ENCODE measurements at places on chromosomes 12 and 14.

GRCh38 chr14:54502602-54503001 is 7.1 kb upstream of the CGRRF1 start:
- DNase-seq: no peak

GRCh38 chr12:90029317-90029716 is 320.7 kb upstream of the ATP2B1 start:
- DNase-seq: no peak

- DNase-seq: peak; percentile 48
Measured at GRCh38 chr14:69247676-69248440, 12.1 kb upstream of the GALNT16 start.

GRCh38 chr14:69105326-69105725 is 47.6 kb downstream of the DCAF5 start:
- peak; percentile 21 for DNase-seq

- no peak for DNase-seq
Measured at GRCh38 chr14:91302391-91302790, 57.9 kb upstream of the GPR68 start.

GRCh38 chr12:96751626-96752025 is 155.4 kb upstream of the NEDD1 start:
- DNase-seq: no peak

GRCh38 chr12:21606175-21606574 is 1.5 kb upstream of the GYS2 start:
- no peak for DNase-seq

GRCh38 chr12:94678379-94678778 is 28.0 kb upstream of the TMCC3 start:
- DNase-seq: no peak

DNA sequence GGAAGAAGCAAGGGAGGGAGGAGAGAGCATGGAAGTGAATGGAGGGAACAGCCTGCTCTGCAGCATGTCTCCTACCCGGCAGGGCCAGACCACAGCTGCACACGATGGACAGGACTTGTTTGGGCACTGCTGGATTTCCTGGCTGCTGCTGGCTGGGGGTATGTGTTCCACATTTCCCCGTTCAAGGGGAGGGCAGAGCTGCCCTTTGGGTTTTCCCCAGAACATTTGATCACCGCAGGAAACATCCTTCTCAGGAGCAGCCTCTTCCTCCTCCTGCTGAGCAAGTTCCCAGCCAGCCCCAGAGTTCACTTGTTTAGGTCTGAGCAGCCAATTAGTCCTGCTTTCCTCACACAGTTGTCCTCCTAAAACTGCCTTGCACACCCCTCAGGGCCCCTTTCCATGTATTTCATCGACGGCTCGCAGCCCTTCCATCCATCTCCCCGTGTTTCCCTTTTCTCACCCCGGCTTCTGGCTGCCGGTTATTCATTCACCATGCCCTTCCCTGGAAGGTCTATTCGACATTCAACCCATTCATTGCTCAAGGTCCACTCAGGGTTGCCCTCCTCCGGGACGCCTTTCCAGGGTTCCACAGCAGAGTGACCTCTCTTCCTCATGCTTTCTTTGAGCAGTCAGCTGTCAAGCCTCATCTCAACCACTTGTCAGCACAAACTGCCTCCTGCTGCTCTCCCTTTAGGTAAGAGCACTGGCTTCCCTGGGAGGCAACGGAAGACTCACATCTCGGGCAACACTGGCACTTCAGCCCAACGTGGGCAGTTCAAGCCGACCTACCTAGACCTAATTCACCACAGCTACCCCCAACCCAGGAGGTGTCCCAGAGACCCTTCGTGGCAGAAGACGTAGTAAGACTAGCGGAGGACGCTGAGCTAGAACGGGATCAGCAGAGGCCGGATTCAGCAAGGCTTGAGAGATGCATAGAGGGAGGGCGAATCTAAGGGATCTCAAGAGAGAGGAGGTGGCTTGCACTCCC is 20.1 kb upstream of the ANO2 start:
- DNase-seq: no peak

GRCh38 chr12:54583726-54584125 is 4.7 kb downstream of the PPP1R1A start:
- DNase-seq: no peak

DNA sequence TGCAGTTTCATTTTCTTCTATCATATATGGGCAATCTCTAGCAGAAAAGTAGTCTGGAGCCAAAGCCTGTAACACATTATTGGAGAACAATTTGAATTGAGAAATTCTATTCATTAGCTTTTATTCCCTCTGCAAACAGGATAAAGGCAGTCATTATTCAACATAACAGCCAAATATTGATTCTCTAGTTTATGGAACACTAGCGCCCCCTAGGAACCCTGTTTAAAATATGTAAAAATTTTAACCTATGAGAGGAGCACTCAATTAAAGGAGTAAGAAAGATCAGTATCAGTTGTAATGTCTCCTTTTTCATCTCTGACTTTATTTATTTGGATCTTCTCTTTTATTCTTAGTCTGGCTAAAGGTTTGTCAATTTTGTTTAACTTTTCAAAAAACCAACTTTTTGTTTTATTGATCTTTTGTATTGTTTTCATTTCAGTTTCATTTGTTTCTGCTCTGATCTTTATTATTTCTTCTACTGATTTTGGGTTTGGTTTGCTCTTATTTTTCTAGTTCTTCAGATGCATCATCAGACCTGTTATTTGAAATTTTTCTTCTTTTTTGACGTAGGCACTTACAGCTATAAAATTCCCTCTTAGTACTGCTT is 4.8 kb upstream of the LMNTD1 start:
- peak; percentile 64 for DNase-seq

- peak; percentile 47 for DNase-seq
Measured at GRCh38 chr12:128783129-128783574, 40.6 kb downstream of the SLC15A4 start.

Data from HCEC 1CT (cell line).